ENCODE measurements at places on chromosomes 6 and 20.
A peak's percentile ranks its signal among the peaks of the same experiment; 100 is the strongest.

DNA sequence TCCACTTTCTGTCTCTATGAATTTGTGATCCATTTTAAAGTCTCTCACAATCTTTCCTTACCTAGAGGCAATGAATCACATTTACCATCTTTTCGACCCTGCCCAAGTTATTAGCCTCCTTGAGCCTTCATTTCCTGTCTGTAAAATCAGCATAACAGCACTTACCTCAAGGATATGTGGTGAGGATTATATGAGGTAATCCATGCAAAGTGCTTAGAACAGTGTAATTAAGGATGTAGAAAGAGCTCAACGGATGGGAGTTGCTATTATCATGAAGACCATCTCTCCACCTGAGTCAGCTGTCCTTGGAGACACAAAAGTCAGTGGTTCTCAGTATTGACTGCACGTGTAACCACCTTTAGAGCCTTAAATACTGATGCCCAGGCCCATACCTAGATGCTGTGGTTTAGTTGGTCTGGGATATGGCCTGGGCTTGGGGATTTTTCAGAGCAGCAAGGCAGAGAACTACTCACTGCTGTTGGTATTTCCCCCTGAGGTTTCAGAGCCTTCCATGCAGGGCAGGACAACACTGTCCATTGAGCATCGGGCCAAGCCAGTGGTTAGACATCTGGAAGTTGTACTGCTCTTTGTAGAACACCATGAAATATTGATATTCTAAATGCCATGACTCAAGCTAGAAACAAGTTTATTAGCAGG, 55.8 kb downstream of the LYRM2 start:
- DNase-seq: no peak

- DNase-seq: no peak
These were observed 116.9 kb downstream of the RWDD2A start for GRCh38 chr6:83310046-83310445.

DNA sequence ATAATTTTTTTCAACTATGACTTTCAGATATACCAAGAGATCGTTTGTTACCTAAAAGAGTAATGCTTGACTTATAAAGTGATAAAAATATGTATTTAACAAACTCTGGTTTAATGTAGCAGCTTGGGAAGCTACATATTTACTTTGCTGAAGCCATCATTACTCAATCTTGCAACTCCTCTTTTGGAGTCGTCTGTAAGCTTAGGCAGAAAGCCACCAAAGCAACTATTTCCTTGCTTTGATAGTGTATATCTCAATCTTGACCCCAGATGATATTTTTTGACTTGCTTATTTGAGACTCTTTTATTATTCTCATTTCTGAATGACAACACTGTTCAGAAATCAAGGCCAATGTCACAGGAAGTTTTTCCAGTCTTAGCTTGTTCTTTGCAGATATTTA, 183.0 kb downstream of the SAMD5 start:
- DNase-seq: no peak

- DNase-seq: no peak
These were observed 6.2 kb downstream of the ITCH start for GRCh38 chr20:34369265-34369664.

DNA sequence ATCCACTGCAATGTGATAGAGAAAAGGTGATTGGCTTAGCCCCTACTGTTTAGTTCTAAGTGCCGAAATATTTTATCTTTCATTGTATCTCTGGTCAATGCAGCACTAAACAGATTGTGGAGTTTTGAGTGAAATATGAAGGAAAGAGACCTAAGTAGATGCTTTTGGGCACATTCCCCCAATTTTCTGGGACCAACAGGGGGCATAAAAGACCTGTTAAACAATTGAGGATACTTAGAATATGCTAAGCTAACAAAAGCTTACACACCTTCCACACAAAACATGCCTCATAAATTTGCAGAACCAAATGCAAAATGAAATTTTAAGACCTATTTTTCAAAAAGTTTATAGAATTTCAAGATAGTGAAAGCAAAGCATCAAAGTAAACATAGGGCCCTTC, 746.9 kb downstream of the TBC1D32 start:
- DNase-seq: no peak

- no peak for DNase-seq
These were observed 252.7 kb downstream of the TSHZ2 start for GRCh38 chr20:53224851-53225250.

GRCh38 chr6:13457577-13457976, 29.8 kb downstream of the GFOD1 start:
- DNase-seq: no peak

GRCh38 chr6:6724539-6725467, 136.3 kb downstream of the LY86 start:
- DNase-seq: peak; percentile 75

DNA sequence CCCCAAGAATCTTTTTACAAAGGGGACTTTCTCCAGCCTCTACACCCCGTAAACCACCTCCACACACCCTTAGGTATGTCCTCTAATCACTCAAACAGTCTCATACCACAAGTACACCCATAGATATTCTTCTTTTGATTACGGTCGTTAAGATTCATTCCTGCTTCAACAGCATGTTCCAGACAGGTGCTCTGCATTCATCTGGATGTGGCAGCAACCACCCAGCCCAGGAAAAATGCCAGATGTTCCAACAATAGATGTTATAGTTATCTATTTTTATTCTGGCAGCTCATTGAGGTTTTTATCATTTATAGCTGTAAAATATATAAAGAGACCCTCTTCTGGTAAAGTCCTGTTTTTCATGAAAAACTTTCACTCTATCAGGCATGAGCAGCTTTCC, 60.7 kb downstream of the SIM1 start:
- no peak for DNase-seq

DNA sequence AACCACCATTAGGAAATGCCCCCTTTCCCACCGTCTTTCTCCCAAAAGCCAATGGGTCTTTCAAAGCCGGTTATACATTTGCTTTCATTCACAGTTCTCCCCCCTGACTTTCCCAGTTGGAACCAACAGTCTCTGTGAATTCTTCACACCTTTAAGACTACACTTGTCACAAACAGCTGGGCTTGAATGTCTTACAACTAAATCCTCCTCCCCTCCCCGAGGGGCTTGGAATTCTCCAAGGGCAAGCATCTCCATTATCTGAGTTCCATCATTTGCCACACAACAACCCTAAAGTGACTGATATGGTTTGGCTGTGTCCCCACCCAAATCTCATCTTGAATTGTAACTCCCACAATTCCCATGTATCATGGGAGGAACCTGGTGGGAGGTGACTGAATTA, 12.9 kb downstream of the ZFP64 start:
- DNase-seq: no peak

- DNase-seq: no peak
These were observed 91.3 kb downstream of the FILIP1 start for GRCh38 chr6:75402296-75402695.

- peak; percentile 14 for DNase-seq
These were observed 169.4 kb downstream of the TAF4 start for GRCh38 chr20:61896058-61896961.

GRCh38 chr20:21006611-21007010, 99.5 kb downstream of the LINC00237 start:
- DNase-seq: no peak

DNA sequence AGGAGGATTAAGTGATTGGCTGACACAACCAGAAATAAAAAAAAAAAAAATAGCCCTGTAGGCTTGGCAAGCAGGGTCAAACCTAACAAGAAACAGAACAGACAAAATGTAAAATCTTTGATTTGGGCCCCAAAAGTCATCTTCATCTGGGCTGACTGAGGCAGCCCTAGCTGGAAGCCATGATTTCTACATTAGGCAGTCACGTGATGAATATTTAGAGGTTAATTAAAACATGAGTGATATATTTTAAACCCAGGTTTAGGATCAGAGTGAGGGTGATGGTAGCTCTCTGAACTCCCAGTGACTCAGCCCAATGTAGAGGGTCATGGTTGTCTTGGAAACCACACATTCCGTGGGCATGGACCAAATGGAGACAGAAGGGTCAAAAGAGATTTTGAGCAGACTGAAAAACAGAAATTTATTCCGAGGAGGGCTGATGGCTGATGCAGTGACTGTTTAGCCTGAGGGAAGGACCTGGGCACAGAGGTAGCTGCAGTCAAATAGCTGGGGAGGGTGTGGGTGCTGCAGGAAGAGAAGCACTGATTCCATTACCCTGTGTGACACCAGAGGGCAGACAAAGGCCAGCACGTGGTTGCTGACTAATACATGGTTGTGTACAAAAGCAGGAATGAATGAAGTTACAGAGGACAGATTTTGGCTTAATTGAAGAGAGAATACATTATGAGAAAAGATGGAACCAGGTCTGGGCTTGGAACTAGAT, 573.1 kb upstream of the CHD6 start:
- DNase-seq: no peak

DNA sequence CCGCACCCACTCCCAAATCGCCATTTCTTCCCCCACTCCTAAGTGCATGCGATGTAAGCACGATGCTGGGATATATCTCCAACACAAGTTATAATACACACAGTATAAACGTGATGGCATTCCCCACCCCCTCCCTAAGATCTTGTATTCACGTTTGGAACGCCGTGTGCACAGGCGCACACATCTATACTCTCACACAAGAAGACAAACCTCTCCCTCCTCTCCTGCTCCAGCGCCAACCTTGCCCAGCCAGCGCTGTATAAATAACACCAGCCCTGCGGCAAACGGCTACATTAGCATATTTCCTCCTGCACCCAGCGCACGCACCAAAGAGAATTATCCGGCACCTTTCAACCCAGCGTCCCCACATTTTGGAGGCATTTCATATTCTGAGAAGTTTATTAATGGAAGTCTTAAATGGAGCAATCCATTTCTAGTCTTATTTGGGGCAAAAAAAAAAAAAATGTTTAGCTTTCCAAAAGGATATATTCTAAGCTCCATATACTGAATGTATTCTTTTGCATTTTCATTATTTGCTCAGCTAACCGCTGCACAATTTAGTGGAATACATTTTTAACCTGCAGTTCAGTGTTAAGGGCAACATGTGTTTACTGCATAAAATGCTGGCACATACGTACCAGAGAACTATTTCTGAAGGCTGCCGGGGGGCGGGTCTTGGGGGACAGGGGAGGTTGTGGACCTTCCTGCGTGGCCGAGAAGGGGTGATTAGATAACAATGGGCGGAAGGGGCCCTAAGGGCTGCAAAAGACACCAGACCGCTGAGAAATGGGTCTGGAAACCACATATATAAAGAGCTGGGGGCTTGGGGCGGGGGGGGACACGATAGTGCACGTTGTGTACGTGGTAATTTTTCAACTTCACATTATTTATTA, 1.1 kb upstream of the SLC22A23 start:
- no peak for DNase-seq

DNA sequence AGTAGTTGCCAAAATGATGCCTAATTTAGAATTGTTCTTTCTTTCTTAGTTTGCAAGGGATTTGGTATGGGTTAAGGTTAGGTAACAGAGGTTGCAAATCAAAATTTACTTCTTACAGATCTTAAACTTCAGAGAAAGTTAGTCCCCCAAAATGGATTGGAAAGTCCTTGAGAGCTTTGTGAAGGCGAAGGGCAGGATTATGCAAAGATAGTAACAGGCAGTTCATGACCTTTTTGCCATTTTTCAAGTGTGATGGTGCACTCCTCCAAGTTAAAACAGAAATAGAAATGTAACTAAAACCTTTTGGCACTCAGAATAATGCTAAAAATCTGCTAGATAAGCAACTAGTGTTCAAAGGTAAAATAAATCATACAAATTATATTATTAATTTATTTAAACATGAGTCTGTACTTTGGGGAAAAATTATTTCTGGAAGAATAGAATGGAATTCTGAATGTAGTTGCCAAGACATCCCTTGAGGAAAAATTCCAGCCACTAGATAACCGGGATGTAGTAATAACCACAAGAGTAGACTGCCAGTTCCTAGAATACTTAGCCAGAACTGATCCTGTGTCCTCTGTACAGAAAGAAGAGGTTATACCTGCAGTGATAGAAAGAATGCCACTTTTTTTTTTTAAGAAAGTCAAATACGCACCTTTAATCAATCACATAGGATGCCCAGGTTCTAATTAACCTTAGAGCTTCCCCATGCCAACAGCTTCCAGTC, 31.8 kb upstream of the DAAM2 start:
- no peak for DNase-seq

DNA sequence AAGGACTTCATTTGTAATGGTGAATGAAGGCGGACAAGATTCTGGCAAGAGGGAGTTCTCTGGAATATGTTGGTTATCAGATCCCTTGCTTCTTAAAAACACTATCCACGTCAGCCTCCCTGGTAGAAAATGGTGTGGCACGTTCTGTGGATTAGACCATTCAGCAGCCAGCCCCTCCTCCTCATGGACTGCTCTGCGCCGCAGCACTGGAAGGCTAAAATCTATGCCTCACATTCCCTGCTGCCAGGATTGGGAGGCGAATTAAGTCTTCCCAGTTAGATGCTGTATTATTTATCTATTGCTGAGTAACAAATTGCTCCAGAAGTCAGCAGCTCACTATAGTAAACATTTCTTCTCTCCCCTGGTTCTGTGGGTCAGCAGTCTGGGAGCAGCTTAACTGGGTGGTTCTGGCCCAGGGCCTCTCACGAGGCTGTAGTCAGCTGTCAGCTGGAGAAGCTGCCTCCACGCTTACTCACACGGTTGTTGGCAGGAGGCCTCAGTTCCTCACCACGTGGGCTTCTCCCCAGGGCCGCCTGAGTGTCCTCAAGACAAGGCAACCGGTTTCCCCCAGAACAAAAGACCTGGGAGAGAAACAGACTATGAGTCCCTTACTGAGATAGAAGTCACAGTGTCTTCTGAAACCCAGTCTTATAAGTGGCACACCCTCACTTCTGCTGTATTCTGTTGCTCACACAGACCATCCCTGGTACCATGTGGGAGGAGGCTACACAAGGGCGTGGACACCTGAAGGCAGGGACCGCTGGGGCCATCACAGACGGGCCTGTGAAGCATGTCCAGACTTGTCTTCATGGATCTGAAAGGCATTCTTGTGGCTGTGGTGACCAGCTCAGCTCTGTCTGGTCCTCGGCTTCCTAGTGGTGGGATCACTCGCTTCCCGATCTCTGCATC, 101.0 kb downstream of the NRN1 start:
- peak; percentile 76 for DNase-seq

DNA sequence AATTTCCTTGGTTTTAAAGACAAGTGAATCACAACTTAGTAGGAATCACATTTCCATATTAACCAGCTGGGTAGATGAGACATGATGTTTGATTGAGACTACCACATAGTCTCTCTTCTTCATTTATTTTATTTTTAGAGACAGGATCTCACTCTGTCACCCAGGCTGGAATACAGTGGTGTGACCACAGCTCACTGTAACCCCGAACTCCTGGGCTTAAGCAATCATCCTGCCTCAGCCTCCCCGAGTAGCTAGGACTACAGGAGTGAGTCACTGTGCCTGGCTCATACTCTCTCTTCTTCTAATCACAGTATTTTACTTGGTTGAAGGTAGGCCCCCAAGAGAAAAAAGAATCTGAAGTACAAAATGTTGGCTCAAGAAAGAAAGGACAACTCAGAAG, 80.2 kb upstream of the ASF1A start:
- no peak for DNase-seq

DNA sequence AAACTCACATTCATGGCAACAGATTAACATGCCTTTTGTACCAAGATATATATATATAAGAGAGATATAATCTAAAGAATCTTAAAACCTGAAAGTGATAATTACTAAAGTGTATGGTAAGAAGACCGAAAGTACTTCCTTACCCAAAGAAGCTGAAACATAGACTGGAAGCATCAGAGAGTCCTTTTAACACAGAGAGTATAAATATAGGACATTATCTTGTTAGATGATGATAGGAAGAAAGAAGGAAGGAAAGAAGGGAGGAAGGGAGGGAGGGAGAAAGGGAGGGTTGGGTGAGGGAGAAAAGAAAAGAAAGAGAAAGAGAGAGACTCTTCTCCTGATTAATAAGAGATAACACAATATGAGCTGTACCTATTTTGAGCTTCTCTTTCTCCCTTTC, 68.2 kb downstream of the PHIP start:
- DNase-seq: no peak

- no peak for DNase-seq
These were observed 64.9 kb downstream of the YTHDF1 start for GRCh38 chr20:63150911-63151531.

Measured in fibroblast of the conjunctiva (primary cell).